GM04503 (cell line): ENCODE measurements at places on chromosomes 12 and 14.

- DNase-seq: peak; percentile 37
These were observed 23.5 kb downstream of the DCAF5 start for GRCh38 chr14:69129264-69129880.

DNA sequence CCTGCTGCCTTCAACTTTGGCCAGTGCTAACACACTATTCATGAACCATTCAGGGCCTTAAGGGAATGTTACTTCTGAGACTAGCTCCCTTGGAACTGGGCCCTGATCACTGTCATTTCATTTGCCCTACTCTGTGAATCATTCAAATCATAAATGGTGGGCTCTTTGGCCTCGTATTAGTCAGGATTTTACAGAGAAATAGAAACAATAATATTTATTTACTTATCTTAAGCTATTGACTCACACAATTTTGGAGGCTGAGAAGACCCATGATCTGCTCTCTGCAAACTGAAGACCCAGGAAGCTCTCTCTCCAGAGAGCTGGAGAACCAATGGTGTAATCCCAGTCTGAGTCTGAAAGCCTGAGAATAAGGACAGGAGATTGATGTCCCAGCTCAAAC, 398.5 kb downstream of the LRIG3 start:
- DNase-seq: no peak

DNA sequence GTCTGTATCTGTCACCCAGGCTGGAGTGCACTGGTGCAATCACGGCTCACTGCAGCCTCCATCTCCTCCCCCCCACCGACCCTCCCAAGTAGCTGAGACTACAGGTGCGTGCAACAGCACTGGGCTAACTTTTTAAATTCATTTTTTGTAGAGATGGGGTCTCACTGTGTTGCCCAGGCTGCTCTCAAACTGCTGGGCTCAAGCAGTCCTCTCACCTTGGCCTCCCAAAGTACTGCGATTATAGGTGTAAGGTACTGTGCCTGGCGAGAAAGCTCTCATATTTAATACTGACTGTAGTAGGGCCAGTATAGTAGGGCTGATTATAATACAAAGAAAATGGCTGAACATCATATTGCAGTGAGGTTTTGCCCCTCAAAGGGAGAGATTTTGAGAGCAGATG, 2.4 kb downstream of the RIC8B start:
- no peak for DNase-seq

GRCh38 chr12:52990206-52990605, 16.1 kb upstream of the EIF4B start:
- DNase-seq: no peak
